ENCODE measurements at places on chromosomes 3 and 15.

- no peak for DNase-seq
Measured at GRCh38 chr15:25022233-25022632, 67.4 kb downstream of the SNRPN start.

- no peak for DNase-seq
Measured at GRCh38 chr3:127637971-127638370, 9.0 kb downstream of the PODXL2 start.

GRCh38 chr3:139894643-139894989, 40.4 kb upstream of the CLSTN2 start:
- peak; percentile 22 for DNase-seq

DNA sequence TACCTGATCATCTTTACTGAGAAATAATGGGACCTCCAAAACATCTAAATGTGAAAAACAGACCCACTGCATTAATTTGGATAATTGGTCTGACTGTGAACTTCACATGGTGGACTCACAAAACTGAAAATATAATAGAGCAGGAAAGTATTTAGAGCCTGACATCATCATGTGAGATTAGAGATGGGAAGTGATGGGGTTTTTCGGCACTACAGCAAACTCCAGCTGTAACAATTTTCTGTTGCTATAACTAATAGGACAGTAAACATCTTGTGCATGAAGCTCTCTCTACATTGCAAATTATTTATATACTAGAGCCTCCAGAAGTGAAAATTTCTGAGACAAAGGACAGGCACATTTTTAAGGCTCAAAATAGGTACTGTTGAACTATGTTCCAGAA, 32.2 kb downstream of the VEPH1 start:
- no peak for DNase-seq

GRCh38 chr3:147875498-147875897, 466.3 kb downstream of the ZIC1 start:
- no peak for DNase-seq

- DNase-seq = no peak
Measured at GRCh38 chr15:96254173-96254572, 76.3 kb upstream of the NR2F2 start.

- no peak for DNase-seq
Measured at GRCh38 chr3:49648354-49649019, 25.7 kb upstream of the APEH start.

DNA sequence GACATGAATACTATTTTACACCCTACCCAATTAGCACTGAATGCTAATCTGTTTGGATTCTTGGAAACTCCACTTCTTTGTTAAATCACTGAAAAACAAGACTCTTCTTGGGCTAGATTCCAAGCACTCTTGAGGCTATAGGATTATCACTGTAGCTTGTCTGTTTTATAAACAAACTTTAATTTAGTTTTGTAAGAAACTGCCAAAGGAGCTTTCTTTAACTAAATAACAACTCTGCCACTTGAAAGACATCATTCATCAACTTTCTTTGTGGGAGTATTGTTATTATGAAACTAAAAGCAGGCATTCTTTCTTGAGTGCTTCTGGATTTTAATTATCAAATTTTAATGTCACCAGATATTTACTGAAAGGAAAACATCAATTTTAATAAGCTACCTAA, 24.1 kb downstream of the CBLB start:
- no peak for DNase-seq

DNA sequence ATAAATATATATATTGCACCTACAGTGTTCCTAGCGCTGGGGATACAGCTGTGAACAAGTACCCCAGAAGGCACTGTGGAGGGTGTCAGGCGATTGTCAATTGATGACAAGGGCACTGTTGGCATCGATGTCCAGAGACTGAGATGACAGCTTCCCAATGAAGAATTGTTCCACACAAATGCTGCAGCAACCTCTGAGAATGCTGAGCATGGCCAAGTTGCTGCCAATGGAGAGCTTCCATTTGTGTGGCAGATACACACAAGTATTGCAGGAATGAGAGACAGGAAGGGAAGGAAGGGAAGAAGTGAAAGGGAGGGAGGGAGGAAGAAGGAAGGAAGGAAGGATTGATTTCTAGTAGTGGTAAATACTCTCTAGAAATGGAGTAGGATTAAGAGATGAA, 21.9 kb downstream of the LRTM1 start:
- no peak for DNase-seq

DNA sequence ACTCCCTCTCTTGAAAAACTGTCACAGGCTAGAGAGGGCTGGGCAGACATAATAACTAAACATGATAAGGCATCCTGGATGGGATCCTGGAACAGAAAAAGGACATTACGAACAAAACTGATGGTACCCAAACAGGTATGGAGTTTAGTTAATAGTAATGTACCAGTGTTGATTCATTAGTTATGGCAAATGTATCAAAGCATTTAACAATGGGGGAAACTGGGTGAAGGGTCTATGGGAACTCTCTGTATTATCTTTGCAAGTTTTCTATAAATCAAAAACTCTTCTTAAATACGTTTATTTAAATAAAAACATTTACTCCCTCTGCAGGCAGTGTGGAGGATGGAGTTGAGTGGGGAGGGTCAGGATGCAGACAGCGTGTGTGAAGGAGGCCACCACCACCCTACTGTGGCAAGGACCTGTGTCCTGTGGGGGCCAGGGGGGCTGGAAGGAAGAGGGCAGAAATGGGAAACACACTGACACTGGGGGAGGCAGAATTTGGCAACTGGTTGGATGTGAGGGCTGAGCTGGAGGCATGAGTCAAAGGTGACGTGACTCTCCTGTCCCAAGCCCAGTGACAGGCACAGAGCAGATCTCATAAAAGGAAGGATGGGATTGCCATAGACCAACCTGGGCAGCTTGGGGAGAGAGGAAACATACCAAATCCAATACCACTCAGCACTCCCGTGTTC, 59.6 kb upstream of the ITGA11 start:
- DNase-seq = no peak

Data from NCI-H446 (cell line).